LoVo (cell line): ENCODE measurements at places on chromosomes 12 and 14.

DNA sequence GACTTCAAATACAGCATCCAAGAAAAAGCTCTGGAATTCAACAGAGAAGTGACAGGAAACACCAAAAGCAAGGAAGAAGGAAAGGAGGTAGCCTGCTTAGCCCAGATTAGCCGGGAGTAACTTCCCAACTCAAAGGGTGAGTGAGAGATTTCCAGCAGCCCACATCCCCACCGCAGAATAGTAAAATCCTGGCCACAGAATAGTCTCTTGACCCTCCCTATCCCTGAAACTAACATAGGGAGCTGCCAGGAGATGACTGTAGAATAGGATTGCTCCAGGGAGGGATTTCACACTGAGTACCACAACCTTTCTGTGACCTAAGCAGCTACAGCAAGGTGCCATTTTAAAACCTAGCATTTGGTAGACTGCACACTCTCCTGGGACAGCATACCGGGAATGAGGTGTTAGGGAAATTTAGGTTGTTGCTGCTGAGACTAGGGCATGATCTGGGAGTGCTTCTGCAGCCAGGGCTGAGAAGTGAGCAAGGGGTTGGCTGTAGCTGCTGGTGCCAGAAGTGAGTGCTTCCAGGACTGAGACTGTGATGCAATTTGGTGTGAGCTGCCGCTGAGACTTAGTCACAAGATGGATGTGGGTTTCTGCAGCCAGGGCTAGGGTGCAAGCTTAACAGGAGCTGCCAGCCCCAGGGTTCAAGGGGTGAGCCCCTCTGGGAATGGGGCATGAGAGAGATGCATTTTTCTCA is 66.0 kb downstream of the TMTC3 start:
- no peak for DNase-seq

DNA sequence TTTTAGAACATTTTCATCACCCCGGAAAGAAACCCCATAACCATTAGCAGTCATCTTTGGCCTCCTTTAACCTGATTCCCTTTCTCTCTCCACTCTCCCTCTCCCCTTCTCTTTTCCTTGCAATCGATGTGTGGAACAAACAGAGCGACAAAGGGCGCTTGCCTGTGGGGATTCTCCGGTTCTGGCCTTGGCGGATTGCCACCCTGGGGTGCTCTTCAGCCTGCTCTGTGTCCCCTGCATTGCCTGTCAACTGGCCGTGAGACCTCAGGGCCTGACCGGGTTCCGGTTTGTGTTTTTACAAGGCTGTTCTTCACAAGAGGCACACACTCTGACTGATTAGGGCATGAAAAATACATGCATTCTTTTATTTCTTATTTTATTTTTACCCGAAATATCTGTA is 27.8 kb downstream of the LRTM2 start:
- no peak for DNase-seq

DNA sequence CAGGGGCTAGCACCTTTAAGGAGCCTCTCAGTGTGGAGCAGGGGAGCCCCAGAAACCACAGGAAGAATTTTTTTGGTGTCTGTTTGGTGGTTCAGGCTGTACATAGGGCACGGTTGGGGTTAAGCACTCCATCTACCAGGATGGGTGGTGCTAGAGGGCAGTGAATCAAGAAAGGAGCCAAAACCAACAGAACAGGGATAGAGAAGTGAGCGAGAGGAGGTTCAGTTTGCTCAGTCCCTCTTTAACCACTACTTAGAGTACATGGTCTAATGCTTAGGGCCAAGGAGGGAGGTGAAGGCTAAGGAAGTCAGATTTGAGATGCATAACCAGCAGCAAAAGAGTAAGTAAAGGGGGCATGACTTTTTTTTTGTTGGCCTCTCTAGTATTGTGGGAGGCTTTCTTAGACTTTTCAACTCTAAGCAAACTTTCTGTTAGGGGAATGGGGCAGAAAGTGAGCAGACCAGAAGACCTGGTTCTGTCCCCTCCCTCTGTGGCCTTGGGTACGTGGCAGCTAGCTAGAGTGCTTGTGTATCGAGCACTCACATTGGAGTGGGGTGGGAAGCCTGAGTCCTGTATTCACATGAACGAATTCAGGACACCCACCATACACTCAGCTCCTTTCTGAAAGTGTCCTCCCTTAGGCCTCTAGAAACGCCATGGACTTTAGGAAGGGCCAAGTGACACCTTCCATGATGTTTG is 6.6 kb upstream of the NPFF start:
- DNase-seq, result no peak

DNA sequence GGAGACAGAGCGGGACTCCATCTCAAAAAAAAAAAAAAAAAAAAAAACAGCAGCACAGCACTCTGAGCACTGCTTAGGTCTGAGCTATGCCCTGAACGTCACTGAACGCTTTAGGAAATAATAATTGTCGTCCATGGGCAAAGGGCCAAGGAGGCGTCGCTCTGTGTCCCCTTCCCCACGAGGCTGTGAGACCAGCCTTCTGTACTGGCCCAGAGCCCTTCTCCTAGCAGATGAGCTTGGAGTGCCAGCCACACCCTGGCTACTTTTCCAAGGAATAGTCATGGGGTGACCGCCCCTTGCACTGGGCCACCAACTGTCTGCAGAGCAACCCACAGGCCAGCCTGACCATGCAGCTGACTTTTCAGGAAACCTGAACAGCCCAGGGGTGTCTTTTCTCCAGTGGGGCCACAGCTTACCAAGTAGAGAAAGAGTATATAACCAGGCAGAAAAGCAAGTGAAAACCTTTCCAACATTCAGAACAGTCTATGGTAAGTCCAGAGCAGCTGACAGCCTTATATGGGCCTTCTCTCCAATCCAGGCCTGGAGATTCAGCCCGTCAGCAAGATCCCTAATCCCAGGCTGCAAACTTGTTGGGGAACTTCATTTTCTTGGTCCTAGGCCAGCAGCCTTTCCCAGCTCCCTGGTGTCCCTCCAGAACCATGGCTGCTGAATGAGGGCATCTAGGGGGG is 28.5 kb downstream of the CD9 start:
- DNase-seq, result peak; percentile 47
